ENCODE measurements at places on chromosomes 4 and X.

DNA sequence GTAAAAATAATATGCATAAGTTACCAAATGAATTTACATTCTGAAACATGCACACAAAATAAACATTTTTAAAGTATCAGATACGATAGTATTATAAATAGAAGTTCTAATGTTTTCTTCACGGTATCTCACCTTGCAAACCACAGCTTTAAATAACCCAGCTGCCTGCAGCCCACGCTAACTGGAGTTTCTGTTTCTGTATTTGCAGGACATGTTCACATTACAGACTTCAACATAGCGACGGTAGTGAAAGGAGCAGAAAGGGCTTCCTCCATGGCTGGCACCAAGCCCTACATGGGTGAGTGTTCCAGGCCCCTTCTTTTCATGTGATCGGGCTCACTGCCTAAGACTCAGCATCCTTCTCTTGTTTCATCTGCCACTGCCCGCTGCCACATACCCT lies 291.7 kb downstream of the EVC2 start:
- no peak for DNase-seq

GRCh38 chr4:183832776-183833450 lies 72.2 kb upstream of the STOX2 start:
- no peak for DNase-seq

- DNase-seq: no peak
Observed at GRCh38 chrX:118727686-118728339, 407 bp downstream of the IL13RA1 start.

DNA sequence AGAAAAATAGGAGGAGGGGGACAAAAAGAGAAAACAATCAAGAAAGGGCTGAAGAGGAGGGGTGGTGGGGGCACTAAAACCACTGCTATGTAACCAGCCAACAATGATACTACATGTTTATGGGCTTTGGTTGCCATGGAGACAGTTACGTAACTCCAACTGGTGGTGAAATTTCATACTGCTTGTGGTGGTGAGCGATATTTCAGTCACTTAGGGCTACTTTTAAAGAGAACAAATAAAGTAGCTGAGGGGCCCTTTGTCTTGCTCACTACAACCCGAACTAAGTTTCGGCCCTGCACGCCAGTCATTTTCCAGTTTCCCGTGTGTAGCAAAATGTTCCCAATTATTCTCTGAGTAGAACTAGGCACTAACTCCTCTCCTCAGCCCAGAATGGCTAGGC lies 275.2 kb upstream of the EDA2R start:
- DNase-seq: no peak

- no peak for DNase-seq
Observed at GRCh38 chr4:82124365-82124764, 249.4 kb downstream of the HNRNPD start.

- no peak for DNase-seq
Observed at GRCh38 chr4:13701937-13702446, 74.5 kb upstream of the BOD1L1 start.

- DNase-seq: no peak
Observed at GRCh38 chrX:130952266-130953043, 49.4 kb upstream of the ENOX2 start.

GRCh38 chr4:2266181-2266580 lies 4.3 kb upstream of the MXD4 start:
- DNase-seq: no peak

DNA sequence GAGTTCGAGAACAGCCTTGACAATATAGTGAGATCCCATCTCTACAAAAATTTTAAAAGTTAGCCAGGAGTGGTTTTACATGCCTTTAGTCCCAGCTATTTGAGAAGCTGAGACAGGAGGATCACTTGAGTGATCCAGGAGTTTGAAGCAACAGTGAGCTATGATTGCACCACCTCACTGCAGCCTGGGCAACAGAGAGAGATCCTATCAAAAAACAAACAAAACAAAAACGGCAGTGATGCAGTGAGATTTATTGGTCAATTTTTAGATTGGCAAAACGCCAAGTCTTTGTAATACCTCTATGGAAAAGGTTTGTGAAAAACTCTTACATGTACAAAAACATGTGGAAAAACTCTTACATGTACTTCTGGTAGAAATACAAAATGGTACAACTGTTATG lies 91.3 kb downstream of the PTPN13 start:
- no peak for DNase-seq

DNA sequence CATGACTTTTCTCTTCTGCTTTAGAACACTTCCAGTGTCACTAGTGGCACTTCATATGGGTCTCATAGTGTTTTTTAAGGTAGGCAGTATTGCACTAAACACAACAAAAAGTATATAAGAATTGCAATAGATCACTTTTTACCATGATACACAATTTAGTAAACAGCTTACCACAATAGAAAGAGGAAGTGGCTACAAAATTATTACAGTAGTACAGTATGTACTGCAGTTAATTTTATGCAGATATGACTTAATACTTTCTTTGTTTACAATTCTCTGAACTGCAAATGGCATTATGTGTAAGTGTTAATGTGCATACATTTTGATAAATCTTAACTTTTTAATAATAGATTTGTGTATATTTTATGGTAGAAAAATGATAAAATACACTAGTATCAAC lies 157.3 kb downstream of the RRAGB start:
- no peak for DNase-seq

GRCh38 chr4:181528570-181529184 lies 714.5 kb upstream of the TENM3 start:
- peak; percentile 68 for DNase-seq

GRCh38 chr4:18568600-18568999 lies 547.0 kb upstream of the LCORL start:
- DNase-seq: no peak

- no peak for DNase-seq
Observed at GRCh38 chr4:142352712-142353111, 493.4 kb downstream of the INPP4B start.

DNA sequence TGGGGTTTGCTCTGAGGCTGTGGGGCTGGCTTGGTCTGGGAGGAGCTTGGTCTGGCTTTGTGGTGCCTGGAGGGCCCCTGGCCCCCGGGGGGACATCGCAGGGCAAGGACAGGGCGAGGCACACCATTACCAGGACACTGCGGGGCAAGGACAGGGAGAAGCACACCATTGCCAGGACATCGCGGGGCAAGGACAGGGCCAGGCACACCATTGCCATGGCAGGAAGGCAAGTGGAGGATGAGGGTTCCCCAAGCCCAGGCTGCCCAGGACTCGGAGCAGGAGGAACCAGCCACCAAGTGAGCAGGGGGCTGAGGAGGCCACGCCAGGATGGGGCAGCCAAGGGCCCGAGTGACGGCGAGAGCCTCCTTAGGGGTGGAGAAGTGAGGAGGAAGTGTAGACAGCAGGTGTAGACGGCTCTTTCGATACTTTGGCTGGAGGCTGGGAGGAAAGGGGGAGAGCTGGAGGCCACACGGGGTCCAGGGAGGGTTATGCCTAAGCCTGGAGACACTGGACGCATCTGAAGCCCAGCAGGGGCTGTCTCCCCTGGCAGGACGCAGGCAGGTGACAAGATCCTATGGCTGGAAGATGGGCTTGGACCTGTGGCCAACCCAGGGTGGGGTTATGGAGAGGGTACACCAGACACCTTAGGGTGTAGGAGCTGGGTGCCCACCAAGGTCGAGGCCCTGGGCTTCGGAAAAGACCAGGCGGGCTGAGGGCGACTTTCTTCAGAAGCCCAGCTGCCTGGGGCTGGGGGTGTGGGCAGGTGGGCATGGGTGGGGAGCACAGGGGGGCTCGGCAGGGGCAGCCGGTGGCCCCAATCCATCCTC lies 7.3 kb downstream of the NKX1-1 start:
- DNase-seq: no peak

- DNase-seq: no peak
Observed at GRCh38 chr4:115824630-115825029, 711.2 kb upstream of the NDST4 start.

GRCh38 chrX:96692890-96693289 lies 8.2 kb downstream of the DIAPH2 start:
- no peak for DNase-seq

DNA sequence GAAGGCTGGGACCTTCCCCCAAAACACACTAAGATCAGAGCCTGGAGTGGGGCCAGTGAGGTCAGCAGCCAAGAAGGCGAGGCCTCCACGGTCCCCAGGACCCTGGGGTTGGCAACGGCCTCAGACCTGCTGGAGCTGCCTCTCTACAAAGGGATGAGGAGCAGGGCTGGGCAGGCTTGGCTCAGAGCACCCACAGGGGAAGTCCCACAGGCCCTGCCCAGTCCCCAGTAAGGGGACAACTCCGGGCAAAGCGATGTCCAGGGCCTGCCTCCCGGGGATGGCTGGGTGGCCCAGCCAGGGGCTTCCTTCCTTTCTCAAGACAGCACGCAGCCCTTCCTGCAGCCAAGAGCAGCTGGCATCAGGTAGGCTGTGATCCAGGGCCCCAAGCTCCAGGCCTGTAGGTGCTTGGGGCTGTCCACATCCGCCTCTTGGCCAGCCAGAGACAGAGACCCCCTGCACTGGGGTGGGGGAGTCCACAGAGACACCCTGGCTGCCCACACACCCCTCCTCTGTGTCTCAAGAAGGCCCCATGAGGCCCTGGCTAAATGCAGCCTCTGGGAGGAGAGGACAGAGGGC lies 5.7 kb downstream of the MXD4 start:
- DNase-seq: no peak

GRCh38 chrX:46953597-46953996 lies 41.4 kb downstream of the JADE3 start:
- DNase-seq: no peak

GRCh38 chr4:84995386-84995785 lies 28.9 kb upstream of the WDFY3 start:
- no peak for DNase-seq

DNA sequence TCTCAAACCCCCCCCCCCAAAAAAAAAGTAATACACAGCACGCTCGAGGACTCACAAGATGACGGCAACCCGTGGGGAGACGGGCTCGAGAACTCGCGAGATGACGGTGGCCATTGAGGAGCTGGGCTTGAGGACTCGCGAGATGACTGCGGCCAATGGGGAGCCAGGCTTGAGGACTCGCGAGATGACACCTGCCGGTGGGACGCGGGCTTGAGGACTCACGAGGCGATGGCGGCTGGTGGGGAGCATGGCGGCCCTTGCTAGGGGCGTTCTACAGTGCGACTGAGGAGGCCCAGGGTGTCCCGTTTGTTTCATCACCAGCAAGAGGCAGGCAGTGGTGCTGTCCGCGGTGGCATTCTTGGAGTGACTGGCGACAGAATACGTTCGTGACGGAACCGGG lies 172.4 kb upstream of the MAGEB16 start:
- DNase-seq: no peak

DNA sequence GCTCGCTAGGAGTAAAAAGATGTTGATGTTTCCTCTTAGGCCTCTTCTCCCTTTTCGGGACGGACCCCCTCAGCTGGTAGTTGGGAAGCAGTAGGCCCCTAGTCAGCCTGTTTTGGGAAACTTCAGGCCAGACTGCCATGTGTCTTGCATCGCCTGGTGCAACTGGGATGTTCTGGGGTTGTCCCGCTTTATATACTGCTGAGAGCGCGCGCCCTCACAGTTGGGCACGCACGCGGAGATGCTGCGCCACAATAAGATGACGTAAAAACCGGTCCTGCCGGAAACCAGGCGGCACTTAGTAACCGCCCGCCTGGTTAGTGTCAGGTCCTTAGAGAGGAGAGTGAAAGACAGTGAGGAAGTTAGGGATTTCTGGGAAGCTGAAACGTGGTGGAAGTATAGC lies 231.3 kb upstream of the CT83 start:
- DNase-seq: peak; percentile 69

DNA sequence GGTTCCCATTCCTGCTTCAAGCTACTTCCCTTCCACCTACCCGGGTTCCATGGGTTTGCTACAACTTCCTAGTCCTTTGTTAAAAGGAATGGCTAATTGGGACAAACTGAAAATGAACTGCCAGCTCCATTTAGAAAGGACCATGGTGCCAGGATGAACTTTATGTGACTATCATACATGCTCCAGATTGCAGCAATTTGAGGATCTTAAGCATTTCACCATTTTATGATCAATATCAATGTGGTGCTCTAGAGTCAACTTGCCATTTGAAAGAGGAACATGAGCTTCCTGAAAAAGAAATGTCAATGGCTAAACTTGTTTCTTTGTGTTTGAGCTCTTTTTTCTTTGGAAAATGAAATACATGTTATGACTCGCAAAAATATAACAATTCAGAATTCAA lies 92.7 kb upstream of the IL15 start:
- no peak for DNase-seq

DNA sequence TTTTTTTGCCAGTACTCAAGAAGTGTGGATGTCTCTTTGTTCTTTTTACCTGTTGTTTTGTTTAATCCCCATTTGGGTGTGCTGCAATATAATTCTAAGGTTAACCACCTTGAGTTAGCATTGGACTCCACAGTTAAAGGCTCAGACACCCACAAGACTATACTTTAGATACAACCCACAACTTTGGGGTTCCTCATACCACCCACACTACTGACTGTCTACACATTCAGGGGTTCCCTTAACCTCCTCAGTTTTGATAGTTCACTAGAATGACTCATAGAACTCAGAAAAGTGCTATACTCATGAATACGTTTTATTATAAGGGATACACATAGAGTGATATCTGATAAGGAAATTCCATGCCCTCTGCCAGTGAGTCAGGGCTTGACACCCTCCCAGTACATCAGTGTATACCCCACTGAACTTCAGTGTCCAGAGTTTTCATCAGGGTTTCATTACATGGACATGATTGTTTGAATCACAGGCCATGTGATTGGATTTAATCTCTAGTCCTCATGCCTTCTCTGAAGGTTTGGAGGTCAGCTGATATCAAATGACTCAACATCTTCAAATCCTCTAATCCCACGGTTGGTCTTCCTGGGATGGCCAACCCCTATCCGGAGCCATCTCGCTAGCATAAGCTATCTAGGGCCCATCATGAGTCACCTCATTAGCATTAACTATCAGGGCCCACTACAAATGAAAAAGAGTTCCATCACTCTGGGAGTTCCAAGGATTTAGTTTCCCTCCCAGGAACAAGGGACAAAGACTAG lies 357.7 kb upstream of the EMCN start:
- DNase-seq: no peak

DNA sequence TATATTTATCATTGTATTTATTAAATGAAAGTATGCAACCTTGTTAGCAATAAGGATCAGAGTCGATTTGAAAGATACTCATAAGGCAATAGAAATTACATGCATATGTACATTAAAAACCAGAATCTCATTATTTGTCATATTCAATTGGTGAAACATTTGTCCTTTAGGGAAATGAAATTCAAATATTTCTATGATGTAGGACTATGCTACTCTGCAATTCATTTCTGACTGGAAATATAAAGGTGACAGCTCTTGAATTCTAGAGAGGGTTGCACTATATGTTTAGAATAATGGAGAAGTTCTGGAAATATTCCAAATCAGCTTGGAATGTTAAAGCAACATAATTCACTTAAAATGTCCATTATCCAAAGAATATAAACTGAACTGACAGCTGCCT lies 1519.8 kb downstream of the ARAP2 start:
- DNase-seq: no peak

GRCh38 chr4:15989424-15989823 lies 26.4 kb upstream of the FGFBP2 start:
- DNase-seq: no peak

DNA sequence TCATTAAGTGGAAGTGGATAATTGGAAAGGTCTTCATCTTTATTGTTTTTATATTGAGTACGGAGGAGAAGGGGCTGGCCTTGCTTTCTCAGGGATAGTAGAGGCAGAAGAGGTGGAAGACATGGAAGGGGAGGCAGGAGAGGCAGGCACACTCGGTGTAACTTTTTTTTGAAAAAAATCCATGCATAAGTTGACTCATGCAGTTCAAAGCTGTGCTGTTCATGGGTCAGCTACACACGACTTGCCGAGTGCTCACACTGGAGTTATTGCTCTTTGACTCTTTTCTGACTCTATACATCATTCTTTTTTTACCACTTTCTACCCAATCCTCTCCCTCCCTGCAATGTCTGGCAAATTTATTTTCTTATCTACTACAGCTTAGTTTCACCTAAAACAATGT lies 158.3 kb upstream of the AADAT start:
- DNase-seq: no peak

Measured in SHP77 treated with DMSO at 0.1 percent for 48 hours (cell line).